ENCODE measurements at places on chromosomes 3 and 15. TPM values are rescaled to one million over a fixed set of nuclear protein-coding genes. Genes with fewer than 3 reads are reported as not detected.
A peak's percentile ranks its signal among the peaks of the same experiment; 100 is the strongest.

Gene NR1I2
- total RNA-seq = 4.4 TPM

Gene GOLGA8J
- not detected for total RNA-seq

Gene PRR23E
- not detected for total RNA-seq

Gene PLAAT1
- total RNA-seq = 6.6 TPM

Gene MINDY2
- 40.3 TPM for total RNA-seq

Gene PIERCE2
- total RNA-seq = 3.8 TPM

Gene DENND6A
- total RNA-seq = 17.5 TPM

Gene GABRB3
- 119 TPM for total RNA-seq

Gene LRRC31
- total RNA-seq = not detected

Gene PRR20G
- total RNA-seq = not detected

GRCh38 chr3:185362850-185363661 lies at the start of gene MAP3K13:
Gene MAP3K13, plus strand, starts transcription at chr3:185363136. Its CDS starts 65,446 bp downstream, at chr3:185428582.
- peak; percentile 94 for DNase-seq

- DNase-seq = no peak
These were observed 477.8 kb downstream of the RBMS3 start for GRCh38 chr3:29758434-29759322.

DNA sequence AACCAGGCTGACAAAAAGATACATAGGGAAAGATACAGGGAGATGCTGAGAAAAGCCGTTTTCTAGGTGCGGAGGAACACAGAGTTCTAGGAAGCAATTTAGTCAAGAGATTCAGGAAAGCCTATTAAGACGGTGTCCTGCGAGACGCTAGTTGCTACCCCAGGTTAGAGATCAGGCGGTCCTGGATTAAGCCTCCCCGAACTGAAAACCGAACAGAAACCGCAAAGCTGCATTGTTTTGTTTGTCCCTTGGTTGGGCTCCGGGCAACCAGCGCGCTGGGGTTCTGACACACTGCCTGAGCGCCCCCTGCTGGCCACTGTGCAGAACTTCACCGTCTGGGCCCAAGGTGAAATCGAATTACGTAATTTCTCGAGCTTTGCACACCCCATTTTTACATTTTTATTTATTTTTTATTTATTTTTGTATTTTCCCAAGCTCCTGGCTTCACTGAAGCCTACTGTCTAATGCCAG lies 37.3 kb upstream of the NDUFB4 start:
- peak; percentile 97 for DNase-seq

DNA sequence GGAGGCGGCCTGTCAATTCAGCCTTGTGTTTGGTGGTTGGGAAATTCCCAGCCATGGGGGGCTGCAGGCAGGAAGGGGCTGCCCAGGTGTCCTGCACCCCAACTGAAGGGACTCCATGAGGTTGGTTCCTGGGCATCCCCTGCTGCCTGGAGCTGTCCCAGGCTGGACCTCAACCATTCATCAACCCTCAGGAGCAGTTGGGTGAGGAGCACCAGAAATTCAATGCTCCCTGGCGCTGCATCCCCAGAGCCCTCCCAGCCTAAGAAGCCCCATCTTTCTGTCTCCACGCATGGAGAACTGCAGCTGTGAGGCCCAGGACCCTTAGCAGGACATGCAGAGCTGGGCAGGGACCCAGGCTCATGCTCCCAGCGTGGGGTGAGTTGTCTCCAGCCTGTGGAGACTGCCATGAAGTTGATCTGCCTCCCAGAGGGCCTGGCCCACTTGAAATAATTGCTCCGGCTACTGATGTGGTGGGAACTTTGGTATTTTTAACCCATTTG lies 8.0 kb upstream of the SEMA3B start:
- no peak for DNase-seq

- no peak for DNase-seq
These were observed 68.5 kb downstream of the FMN1 start for GRCh38 chr15:33125894-33126537.

- DNase-seq = peak; percentile 75
These were observed 28.0 kb downstream of the TFG start for GRCh38 chr3:100737334-100737733.

DNA sequence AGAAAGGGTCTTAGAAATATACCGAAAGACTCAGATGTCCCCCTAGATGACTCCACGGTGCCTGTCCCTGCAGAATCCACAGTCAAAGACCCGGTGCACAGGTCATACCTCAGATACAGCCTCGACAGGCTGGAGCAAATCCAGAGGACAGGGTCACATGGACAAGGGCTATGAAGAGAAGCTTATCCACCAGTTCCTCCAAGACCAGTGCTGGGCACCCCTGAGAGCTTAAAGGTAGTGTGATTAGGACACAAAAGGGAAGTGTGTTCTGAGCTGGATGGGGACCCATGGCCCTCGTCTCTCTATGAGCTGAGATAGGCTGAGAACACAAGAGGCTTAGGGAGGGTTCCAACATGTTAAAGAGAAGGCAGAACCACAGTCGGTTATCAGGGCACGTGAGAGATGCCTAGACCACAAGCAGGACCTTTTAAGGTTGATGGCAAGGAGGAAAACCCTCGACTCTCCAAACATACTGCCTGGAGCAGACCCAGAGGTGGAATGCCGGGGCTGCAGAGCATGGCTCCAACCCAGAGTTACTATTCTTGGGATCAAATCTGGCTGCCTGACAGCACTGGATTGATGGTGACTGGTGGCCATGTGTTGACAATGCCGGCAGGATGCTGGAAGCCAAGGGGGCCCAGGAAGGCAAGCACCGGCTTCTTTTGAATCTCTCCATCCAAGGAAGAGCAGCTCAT lies 46.9 kb downstream of the ADCY5 start:
- no peak for DNase-seq

- no peak for DNase-seq
These were observed 50.3 kb upstream of the ATP13A3 start for GRCh38 chr3:194536871-194537637.

- DNase-seq = peak; percentile 18
These were observed 56.6 kb downstream of the BBX start for GRCh38 chr3:107579371-107579770.

DNA sequence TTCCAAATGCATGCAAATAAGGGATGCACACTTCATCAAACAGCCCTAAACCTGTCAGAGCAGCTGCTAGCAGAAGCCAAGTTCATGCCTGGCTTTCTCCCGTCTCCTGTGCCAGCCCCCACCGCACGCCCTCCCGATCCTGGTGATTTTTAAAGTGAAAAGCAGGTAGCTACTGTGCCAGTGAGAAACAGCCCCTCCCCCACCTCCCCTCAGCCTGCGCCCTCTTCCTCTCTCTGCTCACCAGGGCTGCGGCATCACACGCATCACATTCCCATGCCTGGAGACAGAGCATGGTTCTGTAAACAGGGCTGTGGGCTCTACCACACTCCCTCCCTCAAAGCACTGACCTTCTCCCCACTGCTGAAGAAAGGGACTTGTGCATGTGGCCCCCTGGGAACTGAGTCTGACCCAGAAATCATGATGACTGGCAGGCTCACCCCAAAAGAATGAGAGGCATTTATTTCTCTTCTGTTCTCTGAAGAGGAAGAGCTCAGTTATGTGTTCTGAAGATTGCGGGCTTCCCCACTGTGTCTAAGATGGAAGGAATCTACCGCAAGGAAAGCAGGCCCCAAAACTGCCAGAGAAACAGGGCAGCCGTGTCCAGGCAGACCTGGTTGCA lies 14.5 kb upstream of the SLC6A1 start:
- DNase-seq = peak; percentile 72

DNA sequence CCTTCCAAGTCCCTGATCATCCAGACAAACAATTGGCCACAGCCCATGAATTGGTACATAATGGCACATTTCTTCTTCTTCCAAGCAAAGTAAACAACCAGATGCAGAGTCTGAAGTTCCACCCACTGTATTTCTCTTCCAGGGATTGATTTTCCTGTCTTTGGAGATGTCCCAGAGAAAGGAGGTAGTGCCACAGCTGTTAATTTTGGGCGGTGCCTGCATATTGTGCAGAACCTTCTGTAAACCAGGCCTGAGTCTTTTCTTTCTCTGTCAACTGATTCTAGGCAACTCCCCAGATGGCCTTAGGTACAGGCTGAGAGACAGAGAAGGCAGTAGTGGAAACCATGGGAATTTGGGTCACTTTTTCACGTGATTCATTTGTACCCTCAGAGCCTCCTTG lies 73.5 kb upstream of the TNIK start:
- DNase-seq = no peak

- no peak for DNase-seq
These were observed 594.9 kb upstream of the SUCLG2 start for GRCh38 chr3:68249265-68249664.

GRCh38 chr3:59558906-59559720 lies 509.3 kb upstream of the CFAP20DC start:
- DNase-seq = no peak

- no peak for DNase-seq
These were observed 14.5 kb downstream of the RBP1 start for GRCh38 chr3:139524841-139525636.

DNA sequence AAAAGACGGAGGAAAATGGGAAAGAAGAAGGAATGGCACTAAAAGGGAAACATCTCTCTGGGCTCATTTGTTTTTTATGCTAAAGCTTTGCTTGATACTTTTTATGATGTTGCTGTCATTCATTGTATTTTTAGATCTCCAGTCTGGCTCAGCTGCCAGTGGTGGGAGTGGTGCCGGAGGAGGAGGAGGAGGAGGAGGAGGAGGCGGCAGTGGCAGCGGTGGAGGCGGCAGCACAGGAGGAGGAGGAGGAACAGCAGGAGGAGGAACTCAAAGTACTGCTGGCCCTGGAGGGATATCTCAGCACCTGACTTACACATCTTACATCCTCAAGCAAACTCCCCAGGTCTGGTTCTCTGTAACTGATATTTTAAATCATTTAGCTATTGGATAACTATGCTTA lies 49.6 kb downstream of the MAP6D1 start:
- no peak for DNase-seq

GRCh38 chr15:80996247-80996646 lies 4.5 kb upstream of the TLNRD1 start:
- DNase-seq = peak; percentile 74

DNA sequence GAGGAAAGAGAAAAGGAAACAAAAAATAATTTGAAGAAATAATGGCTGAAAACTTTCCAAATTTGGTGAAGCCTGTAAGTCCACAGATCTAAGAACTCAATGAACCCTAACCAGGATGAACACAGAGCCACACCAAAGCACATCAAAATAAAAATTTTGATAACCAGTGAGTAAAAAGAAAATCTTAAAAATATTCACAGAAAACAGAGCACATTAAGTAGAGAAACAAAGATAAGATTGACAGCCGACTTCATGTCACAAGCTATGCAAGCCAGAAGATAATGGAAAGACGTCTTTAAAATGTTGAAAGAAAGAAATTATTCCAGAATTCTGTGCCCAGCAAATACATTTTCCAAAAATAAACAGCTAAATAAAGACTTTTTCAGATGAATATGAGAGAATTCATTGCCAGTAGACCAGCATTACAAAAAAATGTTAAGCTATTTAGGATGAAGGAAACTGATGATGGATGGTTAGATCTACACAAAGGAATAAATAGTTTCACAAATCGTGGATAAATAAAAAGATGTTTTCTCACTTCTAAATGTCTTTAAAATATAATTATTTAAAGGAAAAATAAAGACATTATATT lies 140.2 kb upstream of the SKOR1 start:
- peak; percentile 73 for DNase-seq

DNA sequence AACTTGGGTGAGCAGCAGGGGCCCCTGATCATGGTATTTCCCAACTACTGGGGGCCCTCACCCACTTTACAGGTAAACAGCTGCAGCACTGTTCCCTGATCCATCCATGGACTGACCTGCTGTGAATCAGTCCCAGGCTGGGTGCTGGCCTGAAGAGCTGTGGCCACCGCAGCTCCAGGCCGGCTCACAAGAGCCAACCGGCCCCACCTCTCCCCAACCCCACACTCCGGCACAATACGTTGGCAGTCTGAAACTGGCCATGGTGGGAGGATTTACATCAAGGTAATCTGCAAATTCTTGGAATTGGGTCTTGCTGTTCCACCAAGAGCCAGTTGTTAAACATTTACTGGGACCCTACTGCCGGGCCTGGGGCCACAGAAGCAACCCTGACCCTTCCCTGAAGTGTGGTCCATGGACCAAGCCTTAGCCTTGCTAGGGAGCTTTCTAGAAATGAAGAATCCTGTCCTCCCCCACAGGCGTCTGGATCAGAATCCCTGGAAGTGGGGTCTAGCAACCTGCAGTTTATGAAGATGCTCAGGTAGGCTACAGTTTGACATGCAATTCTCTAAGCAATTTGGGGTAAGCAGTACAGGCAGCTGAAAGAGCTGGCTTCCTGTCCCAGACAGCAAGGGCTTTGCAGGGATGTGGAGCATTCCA lies 3.7 kb downstream of the SLC6A20 start:
- no peak for DNase-seq

- no peak for DNase-seq
These were observed 50.9 kb downstream of the CAPN7 start for GRCh38 chr3:15256861-15257341.

DNA sequence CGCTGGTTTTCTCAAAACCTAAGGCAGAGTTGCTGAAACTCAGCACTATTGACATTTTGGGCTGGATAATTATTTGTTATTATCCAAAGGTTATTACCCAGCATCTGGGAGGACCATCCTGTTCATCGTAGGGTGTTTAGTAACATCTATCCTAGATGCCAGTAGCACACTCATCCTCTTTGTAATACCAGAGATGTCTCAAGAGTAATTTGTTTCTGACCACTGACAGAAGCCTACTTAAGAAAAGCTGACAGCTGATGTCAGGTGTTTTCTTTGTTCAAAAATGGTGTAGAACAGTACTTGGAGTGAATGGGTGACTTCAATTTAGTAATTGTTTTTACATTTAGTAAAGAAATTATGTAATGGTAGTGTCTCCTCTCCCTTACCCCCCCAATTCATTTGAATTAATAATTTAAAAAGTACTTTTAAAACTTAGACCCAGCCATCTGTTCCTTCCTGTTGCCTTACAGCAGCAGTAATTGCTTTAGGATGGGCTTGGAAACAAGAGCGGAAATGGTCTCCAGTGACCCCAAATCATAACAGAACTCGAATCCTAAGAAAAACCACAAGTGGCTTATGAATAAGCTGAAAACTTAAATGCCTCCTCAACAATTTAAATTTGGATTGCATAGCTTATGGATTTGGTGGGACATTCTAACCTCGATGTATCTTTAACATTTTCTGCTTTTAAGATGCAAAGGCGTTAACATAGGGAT lies 105.4 kb downstream of the PTPRG start:
- DNase-seq = no peak

DNA sequence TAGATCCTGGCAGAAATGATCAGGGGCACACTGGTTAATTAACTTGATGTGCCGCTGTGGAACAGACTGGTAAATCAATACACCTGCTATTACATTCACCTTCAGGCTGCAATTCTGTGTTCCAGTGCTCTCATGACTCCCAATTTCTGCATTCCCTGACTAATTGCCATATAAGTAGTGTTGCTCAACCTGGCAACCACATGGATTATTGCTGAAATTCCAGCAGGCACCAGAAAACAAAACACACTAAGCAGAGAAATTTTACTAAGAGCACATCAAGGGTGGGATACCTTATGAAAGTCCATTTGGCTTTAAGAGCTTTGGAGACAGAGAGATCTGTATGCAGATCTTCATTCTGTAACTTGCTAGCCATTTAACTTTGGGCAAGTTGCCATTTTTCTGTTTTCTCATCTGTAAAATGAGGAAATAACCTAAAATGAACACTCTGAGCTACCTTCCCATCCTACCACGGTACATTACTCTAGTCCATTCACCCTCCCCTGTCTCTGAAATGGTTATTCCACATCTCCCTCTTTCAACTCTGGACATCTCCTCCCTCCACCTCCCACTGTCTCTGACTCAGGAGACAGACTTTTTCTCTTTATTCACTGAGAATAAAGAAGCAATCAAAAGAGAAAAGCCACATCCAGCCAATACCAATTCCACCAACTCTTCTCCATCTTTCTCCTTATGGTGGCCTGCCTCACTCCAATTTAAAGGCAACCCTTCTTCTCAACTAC lies 54.6 kb downstream of the STAC start:
- no peak for DNase-seq

- DNase-seq = no peak
These were observed 15.6 kb downstream of the MEX3B start for GRCh38 chr15:82030176-82030575.
